ENCODE measurements at places on chromosomes 11 and 22.
A peak's percentile ranks its signal among the peaks of the same experiment; 100 is the strongest.

- no peak for DNase-seq
Measured at GRCh38 chr11:60938500-60938899, 13.5 kb downstream of the SLC15A3 start.

DNA sequence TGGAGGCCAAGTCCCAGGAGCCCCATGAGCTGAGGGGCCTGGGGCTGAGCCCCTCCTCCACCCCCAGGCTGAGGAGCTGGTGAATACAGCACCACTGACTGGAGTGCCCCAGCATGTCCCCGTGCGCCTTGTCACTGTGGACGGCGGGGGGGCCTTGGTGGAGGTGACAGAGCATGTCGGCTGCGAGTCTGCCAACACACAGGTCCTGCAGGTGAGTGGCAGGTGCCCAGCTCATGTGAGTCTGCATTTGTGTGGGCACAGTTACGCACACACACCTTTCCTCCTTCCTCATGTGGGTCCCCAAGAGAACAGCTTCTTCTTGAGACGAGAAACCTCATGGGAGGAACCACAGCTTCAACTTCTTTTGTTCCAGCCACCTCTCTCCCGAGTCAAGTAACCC, 7.7 kb downstream of the TMEM132A start:
- DNase-seq: no peak

- DNase-seq: no peak
Measured at GRCh38 chr11:1844221-1845094, 5.7 kb downstream of the TNNI2 start.

GRCh38 chr11:83140691-83141455, 16.1 kb upstream of the PCF11 start:
- no peak for DNase-seq

DNA sequence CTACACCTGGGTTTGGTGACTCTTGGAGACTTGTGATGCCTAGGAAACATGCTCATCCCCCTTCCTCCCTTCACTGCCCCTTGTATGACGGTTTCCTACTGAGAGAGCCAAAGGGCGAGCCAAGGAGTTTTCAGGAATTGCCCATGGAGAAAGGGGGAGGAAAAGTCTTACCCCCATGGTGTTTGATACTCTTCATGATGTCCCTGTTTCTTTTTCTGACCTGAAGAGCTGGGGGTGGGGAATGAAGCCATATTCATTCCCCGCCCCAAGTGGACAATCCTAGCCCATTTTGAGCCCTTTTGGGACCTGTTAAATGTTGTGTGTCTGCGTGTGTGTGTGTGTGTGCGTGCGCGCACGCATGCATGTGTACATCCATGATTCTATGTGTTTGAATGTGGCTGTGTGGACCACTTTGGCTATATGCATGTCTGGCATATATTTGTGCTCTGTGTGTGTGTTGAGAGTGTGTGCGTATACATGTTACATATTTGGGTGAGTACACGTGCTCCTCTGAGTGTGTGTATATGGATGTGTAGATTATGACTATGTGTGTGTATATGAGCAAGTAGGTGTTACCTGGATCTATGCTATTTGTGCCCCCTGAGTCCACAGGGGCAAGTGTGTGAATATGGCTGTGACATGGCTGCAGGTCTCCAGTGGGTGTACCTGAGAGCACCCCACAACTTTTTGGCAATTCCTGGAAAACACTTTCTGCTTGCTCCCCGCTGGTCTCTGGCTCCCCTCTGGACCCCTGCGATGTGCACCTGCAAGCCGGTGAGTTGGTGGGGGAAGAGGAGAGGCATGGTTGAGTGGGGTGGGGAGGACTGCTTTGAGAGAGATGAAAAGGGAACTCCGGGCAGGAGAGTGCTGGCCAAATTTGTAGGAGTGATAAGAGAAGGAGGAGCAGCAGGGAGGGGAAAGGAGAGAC, 24.6 kb downstream of the OTOG start:
- DNase-seq: no peak

DNA sequence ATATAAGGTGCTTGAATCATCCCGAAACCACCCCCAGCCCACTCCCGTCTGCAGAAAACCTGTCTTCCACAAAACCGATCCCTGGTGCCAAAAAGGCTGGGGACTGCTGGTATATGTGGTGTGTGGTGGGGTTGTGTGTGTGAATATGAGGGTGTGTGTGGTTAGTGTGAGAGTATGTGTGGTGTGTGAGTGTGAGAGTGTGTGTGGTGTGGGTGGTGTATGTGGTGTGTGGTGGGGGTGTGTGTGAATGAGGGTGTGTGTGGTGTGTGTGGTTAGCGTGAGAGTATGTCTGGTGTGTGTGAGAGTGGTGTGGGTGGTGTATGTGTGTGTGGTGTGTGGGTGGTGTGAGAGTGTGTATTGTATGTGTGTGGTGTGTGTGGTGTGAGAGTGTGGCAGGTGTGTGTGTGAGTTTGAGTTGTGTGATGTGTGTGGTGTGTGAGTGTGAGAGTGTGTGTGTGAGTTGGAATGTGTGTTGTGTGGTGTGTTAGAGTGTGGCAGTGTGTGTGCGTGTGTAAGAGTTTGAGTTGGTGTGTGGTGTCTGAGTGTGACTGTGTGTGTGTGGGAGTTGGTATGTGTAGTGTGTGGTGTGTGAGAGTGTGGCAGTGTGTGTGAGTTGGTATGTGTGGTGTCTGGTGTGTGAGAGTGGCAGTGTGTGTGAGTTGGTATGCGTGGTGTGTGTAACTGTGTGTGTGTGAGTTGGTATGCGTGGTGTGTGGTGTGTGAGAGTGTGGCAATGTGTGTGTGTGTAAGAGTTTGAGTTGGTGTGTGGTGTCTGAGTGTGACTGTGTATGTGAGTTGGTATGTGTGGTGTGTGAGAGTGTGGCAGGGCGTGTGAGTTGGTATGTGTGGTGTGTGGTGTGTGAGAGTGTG, 6.5 kb downstream of the UPK3A start:
- no peak for DNase-seq

DNA sequence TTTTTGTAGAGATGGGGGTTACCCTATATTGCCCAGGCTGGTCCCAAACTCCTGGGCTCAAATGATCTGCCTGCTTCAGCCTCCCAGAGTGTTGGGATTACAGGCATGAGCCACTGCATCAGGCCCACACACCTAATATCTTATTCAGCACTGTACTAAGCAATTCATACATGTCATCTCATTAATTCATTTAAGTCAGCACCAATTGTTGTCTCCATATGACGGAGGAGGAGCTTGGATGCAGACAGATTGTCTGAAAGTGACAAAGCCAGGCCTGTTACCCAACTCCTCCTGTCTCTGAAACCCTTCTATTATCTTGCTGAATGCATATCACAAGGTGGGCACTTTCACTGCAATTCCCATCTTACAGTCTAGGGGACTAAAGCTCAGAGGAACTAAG, 57.5 kb upstream of the ALX4 start:
- no peak for DNase-seq

GRCh38 chr22:29469755-29470154, 10.3 kb upstream of the NEFH start:
- no peak for DNase-seq

- DNase-seq: no peak
Measured at GRCh38 chr11:117476531-117477142, 149.0 kb downstream of the CEP164 start.

DNA sequence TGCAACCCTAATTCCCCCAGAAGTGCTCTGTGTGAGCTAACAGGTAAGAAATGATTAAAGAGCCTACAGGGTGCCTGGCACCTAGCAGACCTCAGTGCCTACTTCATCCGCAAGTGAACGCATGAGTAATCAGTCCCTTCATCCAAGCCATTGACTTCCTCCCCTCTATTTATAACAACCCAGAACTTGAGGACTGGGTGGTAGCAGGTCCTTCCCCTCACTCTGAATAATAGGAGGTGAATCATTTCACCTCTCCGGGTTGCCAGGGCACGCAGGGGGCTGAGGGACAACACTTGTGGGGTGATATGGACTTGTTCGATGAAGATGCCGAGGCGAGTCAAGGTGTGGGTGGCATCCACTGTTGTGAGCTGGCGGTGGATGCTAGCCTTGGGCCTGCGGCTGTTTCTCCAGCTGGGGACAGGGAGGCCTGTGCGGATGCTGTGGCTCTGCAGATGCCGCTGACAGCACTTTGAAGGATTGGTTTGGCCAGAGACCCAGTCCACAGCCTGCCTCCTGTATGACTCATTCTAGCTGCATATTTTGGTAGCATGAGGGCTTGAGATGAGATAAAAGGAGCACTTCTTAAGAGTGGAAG, 11.7 kb upstream of the SORL1-AS1 start:
- peak; percentile 71 for DNase-seq

- no peak for DNase-seq
Measured at GRCh38 chr11:87215236-87215635, 177.5 kb downstream of the TMEM135 start.

GRCh38 chr11:23010790-23011335, 150.6 kb upstream of the CCDC179 start:
- DNase-seq: no peak

GRCh38 chr11:77884186-77884828, 63.4 kb downstream of the AAMDC start:
- no peak for DNase-seq

DNA sequence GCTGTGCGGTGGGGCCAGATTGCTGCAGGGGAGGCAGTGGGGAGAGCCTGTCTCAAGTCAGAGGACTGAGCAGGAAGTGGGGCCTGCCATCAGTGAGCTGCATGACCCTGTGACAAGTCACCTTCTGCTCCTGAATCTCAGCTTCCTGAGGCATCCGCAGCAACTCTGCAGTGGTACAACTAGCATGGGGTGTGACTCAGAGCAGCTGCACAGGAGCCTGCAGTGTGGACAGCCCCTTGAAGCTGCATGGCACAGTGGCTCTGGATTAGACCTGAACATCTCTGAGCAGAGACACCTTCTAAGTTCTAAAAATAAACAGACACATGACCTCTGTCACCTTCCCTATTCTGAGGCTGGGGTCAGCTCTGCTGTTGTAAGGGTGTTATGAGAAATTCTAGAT, 18.0 kb downstream of the FAM227A start:
- no peak for DNase-seq

- DNase-seq: no peak
Measured at GRCh38 chr22:38748487-38749136, 7.2 kb downstream of the SUN2 start.

- DNase-seq: no peak
Measured at GRCh38 chr11:126840201-126840886, 160.2 kb downstream of the KIRREL3 start.

GRCh38 chr11:120168960-120169681, 31.2 kb upstream of the TRIM29 start:
- peak; percentile 72 for DNase-seq

DNA sequence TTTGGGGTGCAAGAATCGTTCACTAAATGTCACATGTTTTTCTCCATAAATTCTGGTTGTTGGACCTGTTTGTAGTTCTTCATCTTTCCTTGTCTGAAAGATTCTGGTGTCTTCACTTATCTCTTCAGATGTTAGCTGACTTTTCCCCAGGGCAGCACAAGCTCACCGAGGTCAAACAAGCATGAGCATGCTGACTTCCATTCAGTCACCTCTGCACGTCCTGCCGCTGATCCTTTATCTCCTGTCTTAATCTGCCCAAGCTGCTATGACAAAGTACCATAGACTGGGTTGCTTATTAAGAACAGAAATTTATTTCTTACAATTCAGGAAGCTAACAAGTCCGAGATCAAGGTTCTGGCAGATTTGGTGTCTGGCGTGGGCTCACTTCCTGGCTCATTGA, 800.6 kb downstream of the NTM start:
- DNase-seq: no peak

DNA sequence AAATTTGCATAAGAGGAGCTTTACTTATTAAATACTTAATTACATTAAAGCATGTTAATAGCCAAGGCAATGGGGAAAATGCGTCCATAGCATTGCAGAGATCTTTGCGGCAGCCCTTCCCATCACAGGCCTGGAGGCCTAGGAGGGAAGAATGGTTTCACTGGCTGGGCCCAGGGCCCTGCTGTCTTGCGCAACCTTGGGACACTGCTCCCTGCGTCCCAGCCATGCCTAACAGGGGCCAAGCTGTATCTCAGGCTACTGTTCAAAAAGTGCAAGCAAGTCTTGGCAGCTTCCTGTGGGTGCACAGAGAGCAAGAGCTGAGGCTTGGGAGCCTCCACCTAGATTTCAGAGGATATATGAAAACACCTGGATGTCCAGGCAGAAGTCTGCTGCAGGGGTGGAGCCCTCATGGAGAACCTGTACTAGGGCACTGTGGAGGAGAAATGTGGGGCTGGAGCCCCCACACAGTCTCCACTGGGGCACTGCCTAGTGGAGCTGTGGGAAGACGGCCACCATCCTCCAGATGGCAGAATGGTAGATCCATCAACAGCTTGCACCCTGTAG, 46.0 kb downstream of the THAP12 start:
- DNase-seq: no peak

DNA sequence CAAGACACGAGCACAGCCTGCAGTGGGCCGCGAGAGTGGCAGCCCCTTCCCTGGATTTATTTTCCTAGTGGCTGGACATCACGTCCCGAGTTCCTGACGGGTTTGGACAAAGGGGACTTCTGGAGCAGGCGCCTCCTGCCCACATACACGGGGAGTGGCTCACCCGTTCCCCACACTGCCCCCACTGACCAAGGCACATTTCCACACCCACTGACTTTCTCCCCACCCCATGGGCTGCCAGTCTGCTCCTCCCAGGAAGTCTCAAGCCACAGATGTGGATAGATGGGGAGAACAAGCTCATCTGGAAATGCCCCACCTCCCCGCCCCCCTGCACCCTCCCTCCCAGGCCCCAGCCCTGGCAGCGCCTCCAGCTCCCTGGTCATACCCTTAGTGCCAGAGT, 34.0 kb upstream of the FADD start:
- no peak for DNase-seq

DNA sequence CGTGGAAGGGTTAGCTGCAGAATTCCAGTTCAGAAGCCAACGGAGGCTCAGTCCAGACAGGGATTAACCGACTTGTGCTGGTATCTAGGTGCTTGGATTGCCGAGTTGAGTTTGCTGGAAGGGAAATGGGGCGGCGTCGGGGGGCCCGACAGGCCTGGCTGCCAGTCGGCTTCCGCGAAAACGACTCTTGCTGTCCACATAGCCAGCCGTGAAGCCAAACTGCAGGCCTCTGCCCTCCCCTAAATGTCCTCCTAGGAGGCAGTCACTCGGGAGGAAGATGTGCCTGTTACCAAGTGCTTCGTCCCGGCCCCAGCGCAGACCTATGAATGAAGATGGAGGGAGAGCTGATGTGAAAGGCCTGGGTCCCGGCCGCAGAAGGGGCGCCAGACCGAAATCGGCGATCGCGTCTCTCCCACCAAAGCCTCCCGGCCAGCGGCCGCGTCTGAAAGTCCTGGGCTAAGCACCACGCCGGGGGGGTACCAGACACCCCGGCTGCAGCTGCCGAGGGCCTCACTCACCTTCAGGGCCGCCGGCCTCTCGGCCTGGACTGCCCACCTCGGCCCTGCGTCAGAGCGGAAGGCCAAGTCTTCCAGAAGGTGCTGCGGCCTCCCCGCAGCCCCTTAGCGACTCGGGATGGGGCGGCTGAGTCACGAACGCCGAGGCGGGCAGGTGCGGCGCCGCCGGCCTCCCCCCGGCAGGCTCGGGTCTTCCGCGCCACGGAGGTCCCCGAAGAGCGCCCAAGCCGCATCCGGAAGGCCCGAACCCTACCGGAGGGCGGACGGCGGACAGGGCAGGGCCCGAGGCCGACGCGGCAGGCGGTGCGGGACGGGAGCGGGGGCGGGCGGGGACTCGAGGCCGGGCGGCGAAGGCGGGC, 7.5 kb downstream of the DPAGT1 start:
- DNase-seq: peak; percentile 58

- no peak for DNase-seq
Measured at GRCh38 chr11:111441443-111441842, 62.4 kb upstream of the POU2AF1 start.
